ENCODE measurements at places on chromosomes 13 and 19. TPM values are rescaled to one million over a fixed set of nuclear protein-coding genes. Genes with fewer than 3 reads are reported as not detected.

The PDX1 gene
- not detected for total RNA-seq

- no peaks in the 10 kb centered on the region for H3K27me3 ChIP-seq
- no peak overlapping the region for H3K27ac ChIP-seq
- H3K36me3 ChIP-seq, result peaks cover 7% of the 10 kb centered on the region
These were observed 5.7 kb downstream of the WDR62 start for GRCh38 chr19:36060430-36060829.

The RASIP1 gene
- 0.99 TPM for total RNA-seq

DNA sequence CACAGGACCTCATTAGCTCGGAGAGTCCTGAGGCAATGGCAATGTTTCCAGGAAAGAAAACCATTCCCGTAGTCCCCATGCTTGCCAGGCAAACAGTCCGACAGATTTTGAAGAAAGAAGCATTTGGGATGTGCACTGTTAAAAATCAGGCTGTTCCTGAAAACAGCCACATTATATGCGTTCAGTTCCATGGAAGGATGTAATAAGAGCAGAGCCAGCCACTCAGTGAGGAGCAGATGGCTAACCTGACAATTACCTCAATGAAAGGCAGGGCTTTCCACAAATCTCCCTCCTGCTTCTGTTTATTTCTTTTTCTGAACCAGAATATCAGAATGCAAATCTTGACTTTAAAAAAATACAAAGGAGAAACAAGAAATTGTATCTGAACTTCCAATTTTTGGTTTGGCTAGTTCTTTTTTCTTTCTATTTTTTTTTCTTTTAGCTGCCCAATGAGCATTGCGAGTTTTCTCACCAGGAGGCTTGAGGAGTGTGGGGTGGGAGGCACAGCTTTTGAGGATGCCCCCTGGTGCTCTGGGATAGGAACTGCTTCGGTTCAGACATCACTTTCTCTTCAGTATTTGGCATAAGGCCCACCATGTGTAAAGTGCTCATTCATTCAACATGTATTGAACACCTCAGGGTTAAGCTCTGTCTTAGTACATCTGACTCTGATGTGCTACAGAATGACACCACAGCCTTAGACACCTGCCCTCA, 124.2 kb downstream of the TBC1D4 start:
- DNase-seq, result peak; percentile 66
- no peak overlapping the region for H3K27ac ChIP-seq
- H3K4me3 ChIP-seq, result no peak overlapping the region
- peaks cover 2% of the 10 kb centered on the region for H3K4me1 ChIP-seq

The SERTM1 gene
- total RNA-seq, result not detected

The ZSCAN4 gene
- total RNA-seq, result not detected

The SERP2 gene
- 9.2 TPM for total RNA-seq

GRCh38 chr19:17331045-17331558, 3.6 kb downstream of the ANO8 start:
- H3K27ac ChIP-seq, result no peak overlapping the region
- H3K27me3 ChIP-seq, result no peaks in the 10 kb centered on the region
- H3K4me1 ChIP-seq, result no peaks in the 10 kb centered on the region
- no peak for DNase-seq

- no peaks in the 10 kb centered on the region for H3K4me1 ChIP-seq
These were observed 703.8 kb downstream of the DIAPH3 start for GRCh38 chr13:59459972-59460371.

GRCh38 chr13:71291842-71292146, 575.2 kb downstream of the DACH1 start:
- H3K4me1 ChIP-seq, result no peaks in the 10 kb centered on the region
- DNase-seq, result no peak
- no peaks in the 10 kb centered on the region for H3K27me3 ChIP-seq
- no peaks in the 10 kb centered on the region for H3K36me3 ChIP-seq
- no peak overlapping the region for H3K27ac ChIP-seq
- no peak overlapping the region for H3K4me3 ChIP-seq

The MUC16 gene
- not detected for total RNA-seq

- no peak overlapping the region for H3K4me3 ChIP-seq
- no peak overlapping the region for H3K27ac ChIP-seq
- no peak for DNase-seq
- no peaks in the 10 kb centered on the region for H3K4me1 ChIP-seq
- H3K36me3 ChIP-seq, result no peaks in the 10 kb centered on the region
- H3K27me3 ChIP-seq, result no peaks in the 10 kb centered on the region
These were observed 3.8 kb upstream of the IL17D start for GRCh38 chr13:20699715-20700114.

The PBX4 gene
- total RNA-seq, result 1.5 TPM
